H4 (cell line): ENCODE measurements at places on chromosomes 4 and X. TPM values are rescaled to one million over a fixed set of nuclear protein-coding genes. Genes with fewer than 3 reads are reported as not detected.
A peak's percentile ranks its signal among the peaks of the same experiment; 100 is the strongest.

DNA sequence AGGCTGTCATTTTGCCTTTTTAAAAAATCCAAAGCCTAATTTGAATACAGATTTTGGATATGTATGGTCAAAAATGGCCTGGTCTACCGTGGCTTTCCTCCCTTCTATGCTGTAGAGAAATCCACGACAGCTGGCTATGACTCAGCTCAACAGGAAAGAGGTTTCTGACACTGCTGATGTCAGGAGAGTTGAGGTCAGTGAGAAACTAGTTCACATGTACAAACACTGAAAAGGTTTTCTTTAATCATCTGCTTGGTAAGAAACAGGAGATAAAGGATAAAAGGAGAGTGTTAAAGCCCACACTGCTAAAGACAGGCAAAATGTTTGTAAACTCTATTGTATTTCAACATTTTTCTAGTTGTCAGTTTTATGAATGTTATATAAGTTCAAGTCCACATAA lies 113.9 kb downstream of the NYX start:
- DNase-seq = peak; percentile 86

DNA sequence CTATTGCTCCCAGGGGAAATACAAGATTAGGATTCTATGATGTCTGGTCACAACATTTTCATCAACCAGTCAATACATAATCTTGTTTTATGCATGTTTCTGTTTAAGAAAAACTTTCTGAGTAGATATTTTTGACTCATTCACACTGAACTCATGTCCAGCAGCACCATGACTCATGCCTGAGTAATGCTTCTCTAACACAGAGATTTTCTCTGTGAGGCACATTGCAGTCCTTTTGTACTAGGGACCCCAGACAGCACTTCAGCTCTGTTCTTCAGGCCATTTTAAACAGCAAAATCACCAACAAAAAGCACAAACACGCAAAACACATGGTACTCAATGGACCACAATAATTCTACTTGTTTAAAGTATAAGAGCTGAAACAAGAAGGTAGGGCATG lies 83.6 kb downstream of the MXRA5 start:
- peak; percentile 81 for DNase-seq

GRCh38 chrX:108439961-108440696 lies 491 bp downstream of the COL4A5 start:
- DNase-seq = peak; percentile 4

GRCh38 chrX:68842781-68843581 lies 14.2 kb downstream of the EFNB1 start:
- DNase-seq = peak; percentile 76

- DNase-seq = peak; percentile 78
These were observed 50.3 kb upstream of the ENPP6 start for GRCh38 chr4:184267673-184268583.

Gene ERAS
- not detected in 2 replicates for total RNA-seq

Gene TRAPPC11
- 21.3 and 48.7 TPM in 2 replicates for total RNA-seq
